WTC11 (cell line): ENCODE measurements at places on chromosomes 4 and X. TPM values are rescaled to one million over a fixed set of nuclear protein-coding genes. Genes with fewer than 3 reads are reported as not detected.

- no peaks in the 10 kb centered on the region for H3K36me3 ChIP-seq
- DNase-seq = no peak
- no peak overlapping the region for H3K4me3 ChIP-seq
Measured at GRCh38 chr4:38857354-38858096, 908 bp upstream of the TLR6 start.

GRCh38 chr4:127182687-127183086, 450.1 kb upstream of the INTU start:
- no peak overlapping the region for H3K4me3 ChIP-seq
- H3K36me3 ChIP-seq = peaks cover 41% of the 10 kb centered on the region
- no peaks in the 10 kb centered on the region for H3K27me3 ChIP-seq
- H3K4me1 ChIP-seq = peaks cover 19% of the 10 kb centered on the region
- no peak overlapping the region for H3K27ac ChIP-seq

- no peaks in the 10 kb centered on the region for H3K27me3 ChIP-seq
- no peaks in the 10 kb centered on the region for H3K36me3 ChIP-seq
- DNase-seq = no peak
- no peak overlapping the region for H3K27ac ChIP-seq
Measured at GRCh38 chr4:174789657-174790056, 39.4 kb downstream of the GLRA3 start.

GRCh38 chrX:2934715-2935710, 5.9 kb upstream of the ARSD start:
- no peak overlapping the region; the same call in 1 of the 2 replicates for H3K27ac ChIP-seq
- no peaks in the 10 kb centered on the region for H3K27me3 ChIP-seq
- no peak overlapping the region for H3K4me3 ChIP-seq
- peaks cover 18% of the 10 kb centered on the region for H3K36me3 ChIP-seq

DNA sequence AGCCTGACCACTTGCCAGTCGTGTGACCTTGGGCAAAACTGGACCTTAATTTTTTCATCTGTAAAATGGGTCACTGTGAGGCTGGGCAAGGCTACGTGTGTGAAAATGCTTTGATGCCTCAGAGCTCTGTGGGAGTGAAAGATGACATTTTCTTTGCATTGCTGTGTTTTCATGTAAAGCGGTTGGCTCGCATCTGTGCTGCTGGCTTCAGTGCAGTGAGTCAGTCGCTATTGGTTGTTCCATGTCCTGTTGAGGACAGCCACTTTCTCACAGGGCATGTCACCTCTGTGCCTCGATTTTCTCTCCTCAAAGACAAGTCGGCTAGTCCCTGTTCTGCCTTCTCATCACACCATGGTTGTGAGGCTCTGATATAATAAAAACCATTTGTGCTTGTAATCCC, 4.4 kb downstream of the MTMR1 start:
- DNase-seq = no peak
- H3K4me1 ChIP-seq = peaks cover 10% of the 10 kb centered on the region; the same call in 1 of the 2 replicates
- H3K4me3 ChIP-seq = no peak overlapping the region
- no peaks in the 10 kb centered on the region for H3K27me3 ChIP-seq
- H3K36me3 ChIP-seq = no peaks in the 10 kb centered on the region

- DNase-seq = peak; percentile 77
- no peaks in the 10 kb centered on the region for H3K36me3 ChIP-seq
- H3K27me3 ChIP-seq = peaks cover 56% of the 10 kb centered on the region
- peaks cover 40% of the 10 kb centered on the region for H3K4me1 ChIP-seq
Measured at GRCh38 chr4:133146574-133147241, 2.4 kb upstream of the PCDH10 start.

DNA sequence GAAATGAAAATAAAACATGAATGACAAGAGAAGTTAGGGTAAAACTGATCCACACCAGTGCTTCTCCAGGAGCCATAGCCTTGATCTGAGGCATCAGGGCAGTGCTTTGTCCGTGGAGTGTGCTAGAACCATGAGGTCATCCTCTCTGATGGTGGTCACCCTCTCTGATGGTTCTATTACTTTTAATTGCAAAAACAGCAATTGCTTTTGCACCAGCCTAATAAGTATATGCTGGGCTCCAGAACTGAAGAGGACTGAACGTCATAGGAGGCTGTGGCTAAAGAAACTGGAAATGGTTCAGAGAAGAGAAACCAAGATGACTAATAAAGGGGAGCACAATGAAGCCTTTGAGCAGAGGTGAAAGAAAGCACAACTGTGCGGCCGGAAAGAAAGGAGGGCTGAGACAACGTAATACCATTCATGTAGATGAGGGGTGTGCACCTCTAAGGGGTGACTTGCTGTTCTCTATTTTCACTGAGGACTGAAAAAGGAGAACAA, 17.0 kb upstream of the TMEM154 start:
- H3K36me3 ChIP-seq = no peaks in the 10 kb centered on the region
- DNase-seq = no peak
- H3K27ac ChIP-seq = no peak overlapping the region

GRCh38 chr4:149353241-149353640, 462.4 kb downstream of the IQCM start:
- no peaks in the 10 kb centered on the region for H3K4me1 ChIP-seq
- no peak overlapping the region for H3K4me3 ChIP-seq
- H3K36me3 ChIP-seq = peaks cover 4% of the 10 kb centered on the region; the same call in 1 of the 2 replicates
- H3K27ac ChIP-seq = no peak overlapping the region
- DNase-seq = no peak

GRCh38 chrX:101693476-101693875, 33.8 kb upstream of the ARMCX2 start:
- DNase-seq = no peak
- no peak overlapping the region for H3K27ac ChIP-seq
- H3K36me3 ChIP-seq = no peaks in the 10 kb centered on the region
- no peaks in the 10 kb centered on the region for H3K27me3 ChIP-seq
- H3K4me3 ChIP-seq = no peak overlapping the region

Gene NONO
- total RNA-seq = 665 to 706 TPM (median 674 TPM) in 3 replicates

Gene CFAP299
- total RNA-seq = not detected in 3 replicates

Gene TMEM131L
- 18.1 to 26.7 TPM (median 19.2 TPM) in 3 replicates for total RNA-seq
